GM23338 (cell line): ENCODE measurements at places on chromosomes 3 and 15.

- no peaks in the 10 kb centered on the region for H3K4me1 ChIP-seq
- no peaks in the 10 kb centered on the region; the same call in 1 of the 2 replicates for H3K36me3 ChIP-seq
- H3K27ac ChIP-seq: no peak overlapping the region
- DNase-seq: peak; percentile 78
- H3K27me3 ChIP-seq: no peaks in the 10 kb centered on the region
- H3K4me3 ChIP-seq: no peak overlapping the region
Observed at GRCh38 chr15:39602143-39602542, 21.3 kb downstream of the THBS1 start.

GRCh38 chr3:170467571-170468147 is 49.0 kb downstream of the CLDN11 start:
- DNase-seq: no peak
- H3K27ac ChIP-seq: no peak overlapping the region
- no peaks in the 10 kb centered on the region for H3K36me3 ChIP-seq
- no peak overlapping the region for H3K4me3 ChIP-seq

GRCh38 chr3:10961921-10962320 is 30.6 kb upstream of the SLC6A1 start:
- no peaks in the 10 kb centered on the region for H3K27me3 ChIP-seq
- H3K4me3 ChIP-seq: no peak overlapping the region
- DNase-seq: no peak
- no peaks in the 10 kb centered on the region for H3K36me3 ChIP-seq
- no peak overlapping the region for H3K27ac ChIP-seq

DNA sequence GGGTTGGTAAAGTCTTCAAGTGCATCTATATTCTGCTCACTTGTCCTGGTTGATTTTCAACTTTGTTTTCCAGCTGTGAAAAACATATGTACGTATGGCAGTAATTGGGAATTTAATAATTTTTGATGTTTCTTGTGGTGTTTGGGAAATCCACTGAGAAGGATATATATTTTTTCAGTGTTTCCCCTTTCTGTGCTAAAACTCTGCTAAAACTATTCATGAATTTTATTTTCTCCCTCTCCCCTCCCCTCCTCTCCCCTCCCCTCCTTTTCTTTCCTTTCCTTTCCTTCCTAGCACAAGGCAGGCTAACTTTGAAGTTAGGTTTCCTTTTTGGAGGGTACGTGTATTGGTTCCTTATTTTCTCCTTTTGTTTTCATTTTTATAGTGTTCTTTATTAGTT is 220.7 kb downstream of the PDCD6IP start:
- DNase-seq: no peak
- no peak overlapping the region for H3K4me3 ChIP-seq
- H3K27ac ChIP-seq: no peak overlapping the region
- H3K27me3 ChIP-seq: no peaks in the 10 kb centered on the region
- no peaks in the 10 kb centered on the region for H3K4me1 ChIP-seq
- no peaks in the 10 kb centered on the region for H3K36me3 ChIP-seq

DNA sequence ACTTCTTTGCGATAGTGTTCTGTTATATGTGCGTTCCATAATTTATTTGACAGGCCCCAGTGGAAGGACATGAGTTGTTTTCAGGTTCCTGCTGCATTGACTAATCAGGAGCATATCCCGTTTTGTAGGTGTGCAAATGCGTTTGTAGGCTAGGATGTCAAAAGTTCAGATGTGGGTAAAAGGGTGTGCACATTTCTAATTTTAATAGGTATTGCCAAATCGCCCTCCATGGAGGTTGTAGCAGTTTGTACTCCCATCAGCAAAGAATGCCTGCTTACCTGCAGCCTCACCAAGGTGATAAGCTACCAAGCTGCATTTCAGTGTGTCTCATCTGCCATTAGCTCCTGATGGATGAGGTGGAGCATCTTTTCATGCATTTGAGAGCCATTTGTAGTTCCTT is 36.3 kb downstream of the KLF13 start:
- no peaks in the 10 kb centered on the region for H3K36me3 ChIP-seq
- peaks cover 68% of the 10 kb centered on the region for H3K4me1 ChIP-seq
- no peaks in the 10 kb centered on the region for H3K27me3 ChIP-seq
- H3K4me3 ChIP-seq: no peak overlapping the region
- DNase-seq: no peak
